Gastrocnemius medialis (tissue), 4 donors: ENCODE measurements at places on chromosomes 4 and X. TPM values are rescaled to one million over a fixed set of nuclear protein-coding genes. Genes with fewer than 3 reads are reported as not detected.

- DNase-seq = peak; percentile 11
Measured at GRCh38 chrX:11787564-11787963, 29.5 kb downstream of the MSL3 start.

GRCh38 chr4:40180356-40180755, 16.5 kb upstream of the RHOH start:
- DNase-seq = no peak

DNA sequence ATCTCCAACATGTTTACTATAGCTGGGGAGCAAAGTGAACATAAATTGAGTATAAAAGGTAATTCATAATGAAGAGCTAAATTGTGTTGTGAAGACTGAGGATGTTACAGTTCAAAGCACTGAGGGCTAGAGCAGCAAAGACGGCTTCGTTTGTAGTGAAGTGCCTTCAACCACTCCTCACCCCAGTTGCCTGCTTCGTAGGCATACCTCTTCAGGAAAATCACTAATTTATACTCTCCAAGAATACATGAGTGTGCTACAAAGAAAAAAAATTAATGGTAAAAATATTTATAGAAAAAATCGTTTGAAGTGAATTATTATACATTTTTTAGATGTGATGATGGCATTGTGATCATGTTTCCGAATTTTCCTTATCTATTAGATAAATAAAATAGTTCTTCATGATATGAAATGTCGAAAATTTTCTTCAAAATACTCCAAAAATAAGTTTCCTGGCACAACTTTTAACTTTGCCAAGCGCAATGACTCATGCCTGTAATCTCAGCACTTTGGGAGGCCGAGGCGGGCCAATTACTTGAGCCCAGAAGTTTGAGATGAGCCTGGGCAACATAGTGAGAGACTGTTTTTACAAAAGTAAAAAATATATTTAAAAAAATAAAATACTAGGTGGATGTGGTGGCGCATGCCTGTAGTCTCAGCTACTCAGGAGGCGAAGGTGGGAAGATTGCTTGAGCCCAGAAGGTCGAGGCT, 41.6 kb downstream of the ZFP42 start:
- DNase-seq = no peak

DNA sequence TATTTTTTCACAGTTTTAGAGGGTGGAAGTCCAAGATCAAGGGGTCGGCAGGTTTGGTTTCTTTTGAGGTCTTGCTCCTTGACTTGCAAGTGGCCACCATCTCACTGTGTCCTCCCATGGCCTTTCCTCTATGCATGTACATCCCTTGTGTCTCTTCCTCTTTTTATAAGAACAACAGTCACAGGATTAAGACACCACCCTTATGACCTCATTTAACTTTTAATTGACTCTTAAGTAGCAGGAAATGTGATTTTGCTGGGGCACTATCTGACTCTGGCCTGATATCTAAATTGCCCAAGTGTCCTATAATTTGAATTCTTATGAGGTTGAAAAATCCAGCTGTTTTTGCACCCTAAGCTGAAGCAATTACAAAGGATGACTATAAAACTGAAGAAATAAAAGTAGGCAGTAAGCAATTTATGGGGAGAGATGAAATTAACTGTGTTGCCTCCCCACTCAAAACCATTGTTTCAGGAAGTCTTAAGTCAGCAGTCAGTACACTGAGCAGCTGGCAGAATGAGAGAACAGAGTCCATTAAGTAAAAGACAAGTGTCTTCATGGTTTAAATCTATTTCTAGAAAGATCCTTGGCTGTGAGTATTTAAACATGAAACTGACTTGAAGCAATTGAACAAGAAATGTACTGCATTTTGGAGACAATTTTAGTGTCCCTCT, 601.3 kb downstream of the SPRY1 start:
- no peak for DNase-seq

- no peak for DNase-seq
Measured at GRCh38 chr4:182022909-182023308, 220.3 kb upstream of the TENM3 start.

DNA sequence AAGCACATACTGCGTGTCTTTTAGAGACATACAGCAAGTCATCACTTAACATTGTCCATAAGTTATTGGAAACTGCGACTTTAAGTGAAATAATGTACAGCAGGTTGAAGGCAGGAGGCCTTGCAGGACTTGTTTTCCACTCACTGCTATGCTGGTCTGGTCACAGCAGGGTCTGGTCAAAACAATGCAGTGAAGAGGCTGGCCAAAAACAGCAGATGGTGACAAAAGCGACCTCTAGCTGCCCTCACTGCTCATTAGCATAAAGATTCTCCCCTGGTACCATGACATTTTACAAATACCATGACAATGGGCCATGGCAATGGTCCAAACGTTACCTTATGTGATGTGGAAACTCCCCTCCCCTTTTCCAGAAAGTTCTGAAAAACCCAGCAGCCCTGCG, 1283.6 kb downstream of the FSTL5 start:
- DNase-seq = no peak

GRCh38 chrX:101051153-101051548, 760 bp downstream of the TRMT2B start:
- DNase-seq = no peak

DNA sequence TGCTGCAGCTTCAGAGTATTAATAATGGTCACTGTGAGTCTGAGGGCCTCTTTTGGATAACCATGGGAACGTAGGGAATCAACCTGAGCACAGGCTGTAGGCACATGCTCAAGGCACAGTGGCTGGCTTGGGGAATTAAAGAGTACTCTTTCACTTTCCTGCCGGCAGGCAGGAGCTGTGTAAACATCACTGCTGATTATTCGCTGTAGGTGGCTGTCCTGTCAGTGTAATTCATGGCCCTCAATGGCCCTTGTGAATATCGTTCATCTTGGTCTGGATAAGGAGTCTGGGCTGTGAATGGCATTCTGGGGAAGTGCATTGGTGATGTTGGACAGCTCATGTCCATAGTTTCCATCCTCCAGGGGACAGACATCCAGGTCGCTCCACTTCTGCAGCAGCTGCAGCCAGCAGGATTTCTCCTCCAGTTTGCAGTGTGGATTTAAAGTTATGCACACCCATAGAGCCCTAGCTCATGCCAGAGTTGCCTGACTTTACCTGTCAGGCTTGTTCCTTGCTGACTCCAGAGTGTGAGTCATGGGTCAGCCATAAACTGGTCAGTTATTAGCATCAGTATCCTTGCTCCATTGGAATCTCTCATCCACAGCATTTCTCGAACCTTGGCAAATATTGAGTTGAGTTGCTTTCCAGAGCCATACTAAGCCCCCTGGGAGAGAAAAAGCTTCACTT, 43.0 kb downstream of the C4orf33 start:
- DNase-seq = no peak

DNA sequence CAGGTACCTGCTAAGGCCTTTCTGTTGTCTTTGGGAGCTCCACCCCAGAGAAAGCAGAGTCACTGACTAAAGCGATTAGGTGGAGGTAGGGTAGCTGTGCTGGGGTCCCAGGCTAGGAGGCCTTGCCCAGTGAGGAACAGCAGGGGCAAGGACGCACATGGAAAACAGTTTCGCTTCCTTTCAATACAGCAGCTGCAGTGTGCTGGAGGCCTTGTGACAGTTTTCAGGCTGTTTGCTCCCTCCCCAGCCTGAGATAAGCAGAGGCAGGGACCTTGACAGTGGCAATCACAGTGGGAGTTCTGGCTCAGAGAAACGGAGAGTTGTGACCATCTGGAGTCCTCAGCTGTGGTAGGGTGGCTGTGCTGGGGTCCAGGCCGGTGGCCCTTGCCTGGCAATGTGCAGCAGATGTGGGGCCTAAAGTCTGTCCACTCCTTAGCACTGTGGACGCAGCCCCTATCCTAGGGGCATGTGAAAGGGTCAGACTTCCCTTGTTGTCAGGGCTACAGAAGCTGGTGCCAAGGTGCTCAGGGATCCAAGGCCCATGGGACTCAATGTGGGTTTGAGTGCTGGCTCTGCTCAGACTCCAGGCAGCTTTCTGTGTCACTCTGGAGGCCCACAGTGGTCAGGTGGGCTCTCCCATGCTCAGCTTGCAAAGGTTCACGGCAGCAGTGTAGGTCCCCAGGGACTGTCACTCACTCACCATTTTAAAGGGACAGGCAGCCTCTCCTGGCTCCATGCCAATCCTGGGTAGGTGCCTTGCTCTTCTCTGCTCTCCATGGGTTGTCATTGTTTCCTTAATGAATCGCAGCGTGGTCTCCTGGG, 534.9 kb upstream of the FMR1 start:
- no peak for DNase-seq

DNA sequence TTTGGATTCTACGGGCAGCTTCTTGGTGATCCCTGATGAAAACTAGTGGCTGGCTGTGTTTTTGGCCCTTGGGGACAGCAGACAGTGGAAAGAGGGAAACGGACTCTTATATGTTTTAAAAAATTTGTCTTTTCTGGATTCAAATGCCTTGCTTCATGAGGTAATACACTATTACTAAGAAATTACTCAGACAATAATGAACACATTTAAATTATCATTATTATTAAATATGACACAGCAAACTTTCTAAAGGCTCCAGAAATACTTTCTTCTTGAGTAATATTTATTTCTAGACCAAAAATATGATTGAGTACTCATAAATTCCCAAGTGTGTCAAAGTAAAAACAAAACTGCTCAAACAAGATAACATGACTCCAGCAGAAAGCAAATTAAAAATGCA, 520.7 kb upstream of the AADAT start:
- no peak for DNase-seq

DNA sequence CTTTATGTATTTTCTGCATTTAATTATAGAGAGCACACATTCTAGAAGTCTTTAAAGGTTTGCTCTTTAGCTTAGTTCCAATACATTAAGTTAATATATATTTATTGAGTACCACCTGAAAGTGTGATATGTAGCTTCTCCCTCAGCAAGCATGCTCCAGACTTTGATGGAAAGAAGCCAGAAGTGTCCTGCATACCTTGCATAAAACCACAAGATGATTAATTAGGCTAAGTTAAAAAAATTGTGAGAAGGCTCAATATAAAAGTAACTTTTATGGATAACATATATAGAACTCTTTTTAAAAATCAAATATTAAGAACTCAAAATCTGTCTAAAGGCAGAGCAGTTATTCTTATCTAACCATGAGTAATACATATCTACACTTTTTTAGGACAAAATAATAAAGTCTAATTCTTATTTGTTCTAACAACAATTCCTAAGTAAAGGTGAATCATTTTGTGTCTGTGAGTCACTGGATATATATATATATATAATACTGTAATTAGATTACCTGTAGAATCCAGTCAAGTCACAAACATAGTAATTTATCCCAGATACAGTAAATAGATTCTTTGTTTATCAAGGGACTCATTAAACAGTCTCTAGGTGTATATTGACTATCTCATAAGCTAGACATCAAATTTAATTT, 51.2 kb downstream of the INTS12 start:
- DNase-seq = no peak

DNA sequence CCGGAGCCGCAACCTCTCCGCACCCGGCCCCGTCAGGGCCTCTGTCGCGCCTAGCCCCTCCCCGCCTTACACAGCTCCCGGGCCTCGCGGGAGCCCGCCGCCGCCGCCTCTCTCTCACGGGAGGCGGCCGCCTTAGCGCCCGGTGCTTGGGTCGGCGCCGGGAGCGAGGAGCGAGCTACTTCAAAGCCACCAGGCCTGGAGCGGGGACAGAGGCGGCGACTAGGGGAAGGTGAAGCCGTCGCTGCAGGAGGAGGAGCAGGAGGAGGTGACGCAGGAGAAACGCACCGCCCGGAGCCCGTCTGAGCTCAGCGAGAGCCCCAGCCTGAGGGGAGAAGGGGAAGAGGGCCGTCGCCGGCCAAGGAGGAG, 250 bp downstream of the USP9X start:
- peak; percentile 40 for DNase-seq

DNA sequence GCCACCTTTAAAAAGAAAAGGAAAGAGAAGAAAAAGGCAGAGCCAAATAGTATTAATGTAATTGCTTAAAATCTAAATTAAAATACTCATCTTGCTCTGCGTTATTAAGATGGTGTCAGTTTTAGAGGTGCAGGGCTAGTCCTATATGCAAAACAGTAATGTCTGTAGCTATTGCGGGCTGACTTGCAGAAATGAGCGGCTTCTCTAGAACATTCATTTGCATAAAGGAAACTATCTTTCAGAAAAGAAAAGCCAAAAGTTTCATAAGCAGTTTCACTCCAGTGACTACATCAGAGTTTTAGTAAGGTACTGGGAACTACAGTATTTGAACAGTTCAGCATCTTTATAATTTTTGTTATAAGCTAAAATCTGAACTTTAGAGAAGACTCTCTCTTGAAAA, 6.0 kb downstream of the SMAD1 start:
- DNase-seq = no peak

- DNase-seq = no peak
Measured at GRCh38 chr4:174154215-174154854, 129.1 kb downstream of the FBXO8 start.

DNA sequence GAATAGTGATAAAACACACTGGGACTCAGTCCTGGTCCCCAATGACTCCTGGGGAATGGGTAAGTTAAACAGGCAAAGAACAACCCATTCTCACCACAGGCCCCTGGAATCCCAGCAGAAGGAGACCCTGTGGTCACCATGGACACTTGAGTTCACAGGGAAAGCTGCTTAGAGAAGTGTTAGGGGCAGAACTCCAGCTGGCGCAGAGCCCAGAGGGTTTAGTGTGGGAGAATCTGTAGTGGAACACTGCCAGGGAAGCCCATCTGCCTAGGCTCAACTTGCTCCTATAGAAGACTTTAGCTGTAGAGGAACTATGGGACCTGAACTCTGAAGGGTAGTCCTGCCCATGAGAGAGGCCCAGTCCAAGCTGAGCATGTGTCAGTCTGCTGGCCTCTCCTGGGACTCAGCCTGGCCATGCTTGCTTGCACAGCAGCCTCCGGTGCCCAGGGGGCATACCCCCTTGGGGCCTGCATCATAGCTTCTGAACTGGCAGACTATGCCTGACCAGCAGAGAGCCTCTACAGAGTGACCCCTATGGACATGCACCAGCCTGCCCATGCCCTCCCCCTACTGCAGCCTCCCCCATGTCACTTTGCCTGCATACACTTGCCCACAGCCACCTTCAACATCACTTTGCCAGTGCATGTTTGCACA, 343.5 kb downstream of the IDS start:
- DNase-seq = no peak

DNA sequence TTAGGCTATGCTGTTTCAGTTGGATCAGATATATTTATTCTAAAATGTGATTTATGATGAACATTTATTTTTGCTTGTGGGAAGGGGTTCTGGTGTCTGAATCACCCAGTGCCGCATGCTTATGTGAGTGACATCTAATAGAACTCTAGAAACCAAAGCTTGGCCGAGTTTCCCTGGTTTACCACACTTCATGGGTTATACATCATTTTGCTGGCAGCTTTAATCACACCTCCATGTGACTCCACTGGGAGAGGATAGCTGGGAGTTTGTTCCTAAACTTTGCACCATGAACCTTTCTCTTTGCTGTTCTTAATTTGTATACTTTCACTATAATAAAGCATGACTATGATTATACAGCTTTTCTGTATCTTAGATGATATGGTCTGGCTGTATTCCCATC, 382.9 kb downstream of the INPP4B start:
- DNase-seq = no peak

RAB33A gene
- not detected for total RNA-seq

CENPVL1 gene
- not detected for total RNA-seq

DACH2 gene
- total RNA-seq = not detected

NOX1 gene
- total RNA-seq = not detected

MSX1 gene
- total RNA-seq = 1.7 TPM

NXF2B gene
- total RNA-seq = not detected

PFKFB1 gene
- total RNA-seq = 40.1 TPM

NDNF gene
- total RNA-seq = 2.6 TPM

SLC16A2 gene
- 2.4 TPM for total RNA-seq

PLAC1 gene
- not detected for total RNA-seq

SPANXC gene
- total RNA-seq = not detected

MAGEA2B gene
- not detected for total RNA-seq

SMS gene
- total RNA-seq = 14.5 TPM

ADH6 gene
- total RNA-seq = 0.16 TPM

EPGN gene
- total RNA-seq = not detected
